ENCODE measurements at places on chromosomes 1 and 21.

DNA sequence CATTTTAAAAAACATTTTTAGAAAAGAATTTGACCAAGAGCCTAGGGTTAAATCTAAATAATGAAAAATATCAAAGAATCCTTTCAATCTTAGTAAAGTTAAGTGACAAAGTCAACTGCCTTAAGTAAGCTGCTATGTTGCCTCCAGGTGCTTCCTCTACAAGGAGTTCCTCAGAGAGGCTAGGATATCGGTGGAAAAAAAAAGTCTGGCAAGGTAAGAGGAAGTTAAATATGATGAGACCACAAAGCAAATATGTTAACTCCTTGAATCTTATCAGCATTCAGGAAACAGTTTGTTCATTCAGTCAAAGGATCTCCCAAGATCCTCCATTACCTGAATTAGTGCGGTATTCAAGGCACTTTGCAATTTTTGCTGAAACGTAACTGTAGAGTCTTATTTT lies 563.5 kb downstream of the PTPRC start:
- H3K36me3 ChIP-seq: no peaks in the 10 kb centered on the region
- no peaks in the 10 kb centered on the region for H3K27me3 ChIP-seq
- H3K4me1 ChIP-seq: no peaks in the 10 kb centered on the region
- no peak overlapping the region for H3K4me3 ChIP-seq

DNA sequence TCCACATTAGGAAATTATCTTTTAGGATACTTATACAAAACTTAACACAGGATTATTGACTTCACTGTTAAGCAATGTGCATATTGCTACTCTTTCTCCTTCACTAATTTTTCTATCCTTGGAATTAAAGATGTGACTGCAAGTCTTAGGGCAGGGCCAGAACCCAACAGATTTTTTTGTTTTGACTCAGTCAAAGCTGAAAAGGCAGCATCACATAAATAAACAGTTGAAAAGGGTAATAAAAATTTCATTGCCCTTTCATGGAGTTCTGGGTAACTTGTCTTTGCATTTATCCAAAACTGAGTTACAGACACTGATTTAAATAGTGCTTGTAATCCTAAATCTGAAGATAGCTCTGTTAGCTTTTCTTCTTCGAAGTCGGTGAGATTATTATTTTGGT lies 1.9 kb upstream of the TMEM35B start:
- no peaks in the 10 kb centered on the region for H3K27me3 ChIP-seq
- no peak for DNase-seq
- H3K4me1 ChIP-seq: peaks cover 11% of the 10 kb centered on the region

DNA sequence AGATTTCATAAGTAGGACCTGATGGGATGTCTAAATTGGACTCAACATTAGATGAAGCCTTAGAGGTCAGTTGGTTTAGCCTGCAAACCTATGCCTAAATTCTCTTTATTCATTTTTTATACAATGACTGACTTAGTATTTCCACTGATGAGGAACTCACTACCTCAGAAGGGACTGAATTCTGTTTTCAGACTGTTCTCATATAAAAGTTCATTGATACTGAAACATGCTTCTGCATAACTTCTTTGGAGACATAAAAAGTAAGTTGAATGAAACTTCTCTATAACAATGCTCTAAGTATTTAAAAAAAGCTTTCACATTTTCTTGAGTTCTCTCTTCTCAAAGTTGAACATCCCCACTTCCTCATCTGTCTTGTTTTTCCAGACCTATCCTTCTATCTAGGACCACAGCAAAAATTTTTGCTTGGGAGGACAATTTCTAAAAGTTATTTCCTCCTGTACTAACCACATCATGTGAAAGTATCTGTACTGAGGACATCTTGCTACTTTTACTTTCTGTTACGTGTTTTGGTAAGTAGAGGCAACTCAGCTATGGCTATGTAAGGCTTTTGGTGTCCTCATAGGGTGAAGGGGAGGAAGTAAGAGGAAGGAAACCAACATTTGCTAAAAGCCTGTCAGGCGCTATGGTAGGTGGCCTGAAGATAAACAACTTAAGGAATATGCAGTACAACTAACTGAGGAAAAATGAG lies 64.1 kb downstream of the USP24 start:
- H3K27ac ChIP-seq: no peak overlapping the region
- peaks cover 5% of the 10 kb centered on the region for H3K4me1 ChIP-seq
- peaks cover 17% of the 10 kb centered on the region for H3K36me3 ChIP-seq
- no peaks in the 10 kb centered on the region for H3K27me3 ChIP-seq
- no peak overlapping the region for H3K4me3 ChIP-seq
- DNase-seq: no peak

DNA sequence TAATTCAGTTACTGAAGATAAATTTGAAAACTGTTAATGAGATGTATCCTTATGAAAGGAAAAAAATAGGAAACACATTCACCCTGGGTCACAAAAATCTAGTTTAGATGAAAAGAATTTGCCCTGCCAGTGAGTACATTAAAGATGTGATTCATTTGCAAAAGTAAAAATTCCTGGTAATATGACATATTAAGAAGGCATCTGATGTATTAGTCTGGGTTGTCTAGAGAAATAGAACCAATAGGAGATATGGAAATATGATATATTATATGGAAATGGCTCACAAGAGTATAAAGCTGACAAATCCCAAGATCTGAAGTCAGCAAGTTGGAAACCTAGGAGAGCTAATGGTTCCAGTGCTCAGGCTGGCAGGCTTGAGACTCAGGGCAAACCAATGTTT lies 153.8 kb downstream of the MRPL39 start:
- no peak for DNase-seq
- H3K27me3 ChIP-seq: no peaks in the 10 kb centered on the region
- H3K4me1 ChIP-seq: no peaks in the 10 kb centered on the region
- no peaks in the 10 kb centered on the region for H3K36me3 ChIP-seq
- no peak overlapping the region for H3K4me3 ChIP-seq
- no peak overlapping the region for H3K27ac ChIP-seq

GRCh38 chr1:197036861-197037260 lies 30.2 kb downstream of the F13B start:
- H3K4me3 ChIP-seq: no peak overlapping the region
- no peaks in the 10 kb centered on the region for H3K36me3 ChIP-seq
- no peaks in the 10 kb centered on the region for H3K27me3 ChIP-seq
- H3K27ac ChIP-seq: no peak overlapping the region
- no peak for DNase-seq
- no peaks in the 10 kb centered on the region for H3K4me1 ChIP-seq

Data from neural progenitor cell (in vitro differentiated cells).